Breast epithelium (tissue), 4 donors: ENCODE measurements at places on chromosomes 13 and 19. TPM values are rescaled to one million over a fixed set of nuclear protein-coding genes. Genes with fewer than 3 reads are reported as not detected.
A peak's percentile ranks its signal among the peaks of the same experiment; 100 is the strongest.

Gene SHISA7
- total RNA-seq = not detected

GRCh38 chr13:26370553-26370952, 116.6 kb downstream of the CDK8 start:
- DNase-seq = no peak
- H3K4me1 ChIP-seq = no peaks in the 10 kb centered on the region
- H3K4me3 ChIP-seq = no peak overlapping the region
- no peaks in the 10 kb centered on the region for H3K27me3 ChIP-seq

- H3K27me3 ChIP-seq = no peaks in the 10 kb centered on the region
- no peaks in the 10 kb centered on the region for H3K4me1 ChIP-seq
- peak overlapping the region; percentile 90 for H3K27ac ChIP-seq
- H3K4me3 ChIP-seq = peak overlapping the region; percentile 69
These were observed 18.7 kb upstream of the ZNF888 start for GRCh38 chr19:52941941-52942385.

GRCh38 chr19:49950590-49950948, 10.4 kb downstream of the SIGLEC11 start:
- H3K4me1 ChIP-seq = peaks cover 6% of the 10 kb centered on the region
- peak; percentile 37 for DNase-seq
- no peaks in the 10 kb centered on the region for H3K36me3 ChIP-seq

Gene CCL25
- total RNA-seq = not detected

Gene SHC2
- total RNA-seq = 8.3 TPM

- H3K27me3 ChIP-seq = no peaks in the 10 kb centered on the region
- no peaks in the 10 kb centered on the region for H3K36me3 ChIP-seq
- H3K4me3 ChIP-seq = peak within 1 kb of the TSS; percentile 85
- H3K27ac ChIP-seq = peak within 1 kb of the TSS; percentile 99
- no peaks in the 10 kb centered on the region for H3K4me1 ChIP-seq
- peak; percentile 97 for DNase-seq
These were observed at the start of gene ZNF844 for GRCh38 chr19:12064590-12065538. Gene ZNF844 (plus strand): TSS chr19:12064731. CDS start chr19:12064874, 143 bp downstream.

Gene CKM
- total RNA-seq = not detected
